NCI-H187 (cell line): ENCODE measurements at places on chromosomes 11 and 22.

- DNase-seq = no peak
Observed at GRCh38 chr11:70048279-70049024, 29.7 kb upstream of the ANO1 start.

GRCh38 chr11:22640862-22641261 lies 15.2 kb upstream of the FANCF start:
- DNase-seq = no peak

DNA sequence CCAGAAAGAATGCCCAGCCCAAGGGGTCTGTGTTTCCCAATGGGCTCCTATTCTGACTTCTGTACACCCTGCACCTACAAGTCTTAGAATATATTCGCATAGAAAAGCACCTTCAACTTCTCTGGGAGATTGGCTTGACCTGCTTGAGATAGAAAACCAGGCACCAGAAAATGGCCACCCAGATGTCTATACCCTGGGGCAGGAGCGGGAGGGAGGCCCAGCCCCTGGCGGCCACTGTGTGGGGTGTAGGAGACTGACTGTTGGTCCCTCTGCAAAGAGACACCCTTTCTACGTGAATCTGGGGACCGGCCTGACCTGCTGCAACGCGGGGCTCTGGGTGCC lies 8.5 kb downstream of the DENND6B start:
- no peak for DNase-seq

- no peak for DNase-seq
Observed at GRCh38 chr11:58003591-58003990, 20.1 kb upstream of the OR9Q1 start.

DNA sequence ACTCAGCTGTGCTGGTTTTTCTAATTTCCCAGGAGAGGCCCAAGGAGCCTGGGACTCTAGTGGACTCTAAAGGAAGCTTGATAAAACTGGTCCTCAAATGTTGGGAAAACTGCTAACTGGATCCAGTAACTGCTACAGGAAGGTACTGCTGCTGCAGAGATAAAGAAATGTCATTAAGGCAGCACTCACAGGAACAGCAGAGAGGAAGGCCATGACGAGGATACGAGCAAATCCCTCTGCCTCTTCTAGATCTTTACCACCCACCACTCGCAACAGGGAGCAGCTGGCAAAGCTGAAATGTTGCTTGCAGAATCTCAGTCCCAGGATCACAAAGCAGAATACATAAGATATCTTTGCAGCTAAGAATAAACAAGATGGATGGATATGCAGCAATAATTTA lies 23.5 kb downstream of the TTC28 start:
- no peak for DNase-seq
